Activated CD4-positive, alpha-beta T cell treated with anti-CD3 and anti-CD28 coated beads, Interleukin-2, amount 50 U/mL, for 1 hour (primary cell): ENCODE measurements at places on chromosomes 5 and 9.

DNA sequence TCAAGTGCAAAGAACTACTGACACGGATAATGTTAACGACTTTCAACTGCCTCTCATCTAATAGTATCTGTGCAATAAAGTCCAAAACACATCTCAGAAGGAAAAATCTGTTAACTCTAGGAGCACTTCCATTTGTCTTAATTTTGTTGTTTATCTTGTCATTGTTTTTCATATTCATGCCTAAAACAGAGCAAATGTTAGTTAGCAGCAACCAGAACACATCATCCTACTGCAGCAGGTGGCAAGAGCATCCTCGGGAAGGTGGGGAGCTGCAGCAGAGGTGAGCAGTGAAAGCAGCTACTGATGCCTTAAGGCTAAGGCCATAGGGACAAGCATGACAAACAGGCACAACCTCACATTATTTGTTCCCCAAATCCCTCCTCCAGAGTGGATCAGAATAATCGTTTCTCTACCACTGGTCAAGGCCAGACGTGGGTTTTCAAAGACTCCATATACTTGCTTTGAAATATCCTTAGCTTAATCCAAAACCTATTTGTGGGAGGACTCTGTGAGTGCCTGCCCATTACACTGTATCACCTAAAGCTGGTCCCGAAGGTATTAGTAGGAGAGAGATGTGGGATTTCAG, 1.0 kb downstream of the HMGCS1 start:
- no peak for DNase-seq

- DNase-seq, result no peak
Observed at GRCh38 chr5:37553720-37554404, 174.7 kb downstream of the WDR70 start.

DNA sequence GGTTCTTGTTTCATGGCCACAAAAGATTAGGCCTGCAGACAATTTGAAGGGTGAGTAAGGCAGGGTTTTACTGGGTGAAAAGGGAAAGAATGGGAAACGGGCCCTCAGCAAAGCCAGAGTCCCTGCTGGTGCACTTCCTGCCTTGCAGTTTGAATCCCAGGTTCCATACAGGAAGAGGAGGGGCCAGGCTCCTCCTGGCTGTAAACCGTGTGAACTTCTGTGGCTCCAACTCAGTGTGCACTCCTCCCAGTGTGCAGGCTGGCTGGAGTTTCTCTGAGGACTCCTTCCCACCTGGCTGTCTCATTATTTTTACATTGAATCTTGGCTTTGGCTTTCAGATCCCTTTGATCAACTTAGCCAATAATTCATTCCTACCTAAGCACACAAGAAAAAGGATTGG, 367.1 kb upstream of the KLF4 start:
- no peak for DNase-seq

DNA sequence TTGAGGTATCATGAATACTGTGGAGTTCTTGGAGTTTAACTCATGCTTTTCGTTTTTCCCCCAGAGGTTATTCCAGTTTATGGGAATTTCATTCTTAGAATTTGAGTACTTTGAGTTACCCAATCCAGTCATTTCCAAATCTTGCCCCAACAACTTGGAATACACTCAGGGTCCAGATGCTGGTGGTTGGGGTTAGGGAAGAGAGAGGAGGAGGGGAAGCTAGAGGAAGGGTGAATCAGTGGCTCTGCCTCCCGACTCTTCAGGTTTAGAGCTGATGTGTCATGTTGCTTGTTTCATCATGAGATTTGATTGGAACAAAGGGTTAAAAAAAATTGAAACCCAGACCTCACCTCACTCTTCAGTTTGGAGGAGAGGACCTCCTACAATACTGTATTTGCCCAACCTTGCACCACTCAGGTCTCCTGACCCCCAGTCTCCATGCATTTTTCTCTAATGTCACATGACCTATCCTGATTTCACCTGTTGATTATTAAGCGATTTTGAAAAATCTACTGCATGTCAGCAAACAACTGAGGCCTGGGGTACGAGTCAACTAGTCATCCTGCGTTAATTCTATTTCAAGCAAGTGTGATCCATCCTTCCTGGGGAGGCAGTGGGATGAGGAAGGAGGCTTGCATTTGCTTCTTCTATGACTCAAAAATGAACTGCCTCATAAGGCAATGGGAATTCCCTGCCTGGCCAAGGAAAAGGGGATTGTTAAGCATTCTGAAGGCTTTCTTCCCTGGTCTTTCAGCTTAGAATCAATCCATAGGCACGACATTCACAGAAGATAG, 6.2 kb upstream of the SLC1A3 start:
- DNase-seq, result no peak

GRCh38 chr5:74367934-74368333, 272.6 kb downstream of the ENC1 start:
- no peak for DNase-seq

DNA sequence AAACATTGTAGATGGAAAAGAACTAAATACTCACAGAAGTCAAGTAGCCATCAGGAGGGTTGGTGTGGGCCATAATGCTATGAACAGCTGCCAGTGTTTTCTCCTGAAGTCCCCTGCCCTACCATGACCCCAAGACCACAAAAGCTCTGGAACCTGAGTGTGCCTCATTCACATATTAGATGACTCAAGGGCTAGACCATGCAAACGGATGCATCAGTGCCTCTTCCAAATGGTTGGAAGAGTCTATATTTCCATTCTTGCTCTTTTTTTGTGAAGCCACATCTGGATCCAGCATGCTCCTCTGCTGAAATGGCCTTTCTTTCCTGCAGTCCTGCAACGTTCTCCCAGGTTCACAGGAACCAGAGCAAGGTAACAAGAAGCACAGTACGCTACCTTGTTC, 136.6 kb upstream of the EPB41L4A start:
- DNase-seq, result no peak

GRCh38 chr5:150302301-150303069, at the start of gene ARSI:
Gene ARSI, minus strand, starts transcription at chr5:150302905. Its CDS starts 532 bp downstream, at chr5:150302373.
- DNase-seq, result no peak

DNA sequence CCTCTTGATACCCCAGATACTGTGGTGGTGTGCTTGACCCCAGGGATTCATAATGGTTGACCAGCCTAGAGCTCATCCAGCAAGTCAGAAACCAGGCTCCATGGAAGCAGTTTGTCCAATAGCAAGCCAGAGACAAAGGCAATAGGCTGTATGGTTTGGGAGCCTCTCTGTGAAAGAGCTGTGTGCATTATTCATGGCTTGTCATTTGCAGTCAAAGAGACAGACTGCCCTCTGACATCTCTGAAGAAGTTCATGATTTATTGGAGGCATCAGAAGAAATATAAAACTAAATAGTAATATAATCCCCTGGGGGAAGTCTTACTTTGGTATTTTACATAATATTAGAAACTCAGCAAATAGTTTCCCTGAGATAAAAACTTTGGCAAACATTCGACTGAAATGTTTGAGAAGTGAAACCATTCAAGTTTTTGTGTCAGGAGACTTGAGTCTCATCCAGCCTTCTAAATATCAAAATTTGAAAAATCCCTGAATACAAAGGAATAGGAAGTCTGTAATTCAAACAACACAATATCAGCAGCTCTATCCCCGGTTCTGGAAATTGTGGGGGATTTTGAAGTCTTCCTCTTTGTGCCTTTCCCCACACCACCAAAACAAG, 250.3 kb downstream of the ZSWIM6 start:
- DNase-seq, result no peak

- no peak for DNase-seq
Observed at GRCh38 chr5:139524446-139524845, 36.7 kb upstream of the UBE2D2 start.

GRCh38 chr9:111603041-111603440, 3.6 kb upstream of the PTGR1 start:
- no peak for DNase-seq

DNA sequence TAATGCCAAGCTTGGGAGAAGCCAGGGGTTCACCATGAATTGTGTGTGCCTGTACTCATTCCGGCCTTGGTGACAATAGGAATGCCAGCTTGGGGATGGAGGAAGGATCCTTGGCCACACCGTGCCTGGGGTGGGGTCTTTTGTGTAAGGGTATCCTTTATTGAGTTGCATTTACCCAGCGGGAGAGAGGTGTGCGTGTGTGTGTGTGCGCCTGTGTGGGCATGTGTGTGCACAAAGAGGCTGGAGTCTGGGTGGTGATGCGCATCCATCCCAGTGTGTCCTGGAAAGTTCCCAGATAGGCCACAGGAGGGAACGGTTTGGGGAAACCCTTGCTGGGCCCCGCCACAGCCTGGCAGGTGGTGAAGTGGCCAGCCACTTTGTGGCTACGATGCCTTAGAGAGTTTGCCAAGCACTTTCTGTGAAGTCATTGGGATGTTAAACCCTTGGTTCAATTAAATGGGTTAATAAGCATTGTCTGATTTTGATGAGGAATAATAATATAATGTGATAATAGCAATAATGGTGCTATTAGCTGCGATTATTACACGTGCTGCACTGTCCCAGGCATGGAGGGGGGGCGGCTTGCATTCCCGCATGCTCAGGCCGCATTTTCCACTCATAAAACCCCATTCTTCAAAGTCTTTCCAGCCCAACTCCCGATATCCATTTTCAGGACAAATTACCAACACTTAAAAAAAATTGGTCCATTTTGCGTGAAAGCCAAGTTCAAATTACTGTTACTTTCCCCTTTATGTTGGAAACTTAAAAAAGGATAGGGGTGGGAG, 13.7 kb downstream of the PITX1 start:
- no peak for DNase-seq

DNA sequence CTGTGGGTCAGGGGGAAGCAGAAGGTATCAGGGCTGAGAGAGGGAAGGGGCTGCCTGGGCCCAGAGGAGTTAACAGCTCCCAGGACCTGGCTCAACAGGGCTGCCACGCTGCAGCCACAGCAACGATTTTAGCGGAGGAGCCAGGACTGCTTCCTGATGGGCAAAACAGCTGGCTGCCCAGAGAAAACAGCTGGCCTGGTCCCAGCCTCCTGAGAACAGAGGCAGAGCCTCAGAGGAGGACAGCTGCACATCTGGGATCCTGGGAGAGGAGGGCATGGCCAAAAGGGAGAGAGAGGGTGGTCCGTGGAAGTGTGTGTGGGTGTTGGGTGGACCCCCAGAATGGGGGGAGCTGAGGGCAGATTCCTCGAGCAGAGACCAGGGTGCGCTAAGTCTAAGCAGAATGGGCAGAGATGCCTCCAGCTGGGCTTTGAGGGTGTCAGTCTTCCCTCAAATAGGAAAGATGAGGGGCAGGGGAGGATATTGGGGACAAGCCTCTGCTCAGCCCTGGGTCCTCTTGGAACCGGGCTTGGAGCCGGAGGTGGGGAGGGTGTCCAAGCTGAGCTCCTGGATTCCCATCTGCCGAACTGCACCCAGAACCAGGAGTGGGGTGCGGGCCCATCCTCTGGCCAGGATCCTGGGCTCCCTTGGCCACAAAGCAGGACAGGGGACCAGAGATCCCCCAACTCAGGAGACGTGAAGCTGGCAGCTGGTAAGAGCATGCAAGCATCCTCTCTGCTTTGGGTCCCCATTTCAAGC, 9.1 kb upstream of the CERCAM start:
- DNase-seq, result no peak

DNA sequence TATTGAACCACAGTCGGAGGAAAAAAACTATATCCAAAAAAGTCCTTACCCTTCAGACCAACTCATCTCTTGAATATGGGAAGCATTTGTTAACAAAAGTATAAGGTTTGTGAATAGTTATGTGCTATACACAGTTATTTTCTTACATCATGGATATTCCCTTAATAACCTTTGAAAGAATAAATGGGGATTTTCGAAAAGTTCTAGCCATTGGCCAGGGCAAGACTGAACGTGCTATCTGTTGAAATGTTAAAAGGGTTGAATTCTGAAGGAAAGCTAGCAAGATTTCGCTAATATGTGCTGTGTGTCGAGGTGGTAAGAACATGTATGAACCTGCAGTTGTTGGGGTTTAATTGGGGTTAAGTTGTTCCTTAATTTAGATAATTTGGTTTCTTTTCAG, 140.8 kb downstream of the SMARCA2 start:
- no peak for DNase-seq

- DNase-seq, result no peak
Observed at GRCh38 chr5:179344431-179345182, 654 bp downstream of the ADAMTS2 start.

- DNase-seq, result no peak
Observed at GRCh38 chr9:38361473-38361850, 31.0 kb upstream of the ALDH1B1 start.

GRCh38 chr5:35160486-35161116, 69.7 kb downstream of the PRLR start:
- DNase-seq, result no peak

DNA sequence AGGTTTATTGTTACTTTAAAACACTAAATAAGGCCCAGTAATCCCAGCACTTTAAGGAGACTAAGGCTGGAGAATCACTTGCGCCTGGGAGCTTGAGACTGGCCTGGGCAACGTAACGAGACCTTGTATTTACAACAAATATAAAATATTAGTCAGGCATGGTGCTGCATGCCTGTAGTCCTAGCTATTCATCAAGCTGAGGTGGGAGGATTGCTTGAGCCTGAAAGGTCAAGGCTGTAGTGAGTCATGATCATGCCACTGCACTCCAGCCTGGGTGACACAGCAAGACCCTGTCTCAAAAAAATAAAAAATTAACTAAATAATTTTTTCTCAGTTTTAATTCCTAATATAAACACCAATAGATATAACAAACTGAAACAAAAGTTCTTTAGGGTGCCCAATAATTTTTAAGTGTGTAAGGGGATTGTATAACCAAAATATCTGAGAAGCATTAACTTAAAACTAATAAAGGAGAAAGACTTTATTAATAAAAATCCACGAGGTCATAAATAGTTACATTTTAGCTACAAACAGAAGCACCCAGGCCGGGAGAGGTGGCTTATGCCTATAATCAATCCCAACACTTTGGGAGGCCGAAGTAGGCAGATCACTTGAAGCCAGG, 32.7 kb downstream of the FAM13B start:
- DNase-seq, result no peak

GRCh38 chr5:75053054-75053303, 621 bp upstream of the GCNT4 start:
- DNase-seq, result no peak
